ENCODE measurements at places on chromosomes 3 and 15. TPM values are rescaled to one million over a fixed set of nuclear protein-coding genes. Genes with fewer than 3 reads are reported as not detected.

CISH gene
- total RNA-seq, result 271 TPM

HTR3E gene
- not detected for total RNA-seq

ALDH1L1 gene
- total RNA-seq, result 0.48 TPM

TRIM59 gene
- 39.9 TPM for total RNA-seq

DNA sequence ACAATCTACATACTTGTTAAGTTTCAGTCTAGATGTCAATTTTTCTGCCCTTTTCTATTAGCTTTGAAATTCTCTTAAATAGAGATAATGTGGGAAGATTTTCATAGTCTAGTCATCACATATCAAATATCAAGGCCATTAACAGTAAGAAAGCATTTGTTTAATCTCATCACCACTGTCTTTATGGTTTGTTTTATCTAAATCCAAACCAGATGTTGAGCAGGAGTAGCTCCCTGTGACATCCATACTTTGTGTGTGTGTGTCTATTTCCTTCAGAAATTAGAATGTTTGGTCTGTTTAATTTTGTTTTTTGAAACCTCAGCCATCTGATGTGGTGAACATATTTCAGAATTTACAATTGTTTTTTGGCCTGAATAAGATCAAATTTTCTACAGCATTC lies 23.1 kb upstream of the GOLGA8B start:
- no peak for DNase-seq

GRCh38 chr3:121414924-121415323 lies 130.9 kb downstream of the POLQ start:
- DNase-seq, result no peak

DNA sequence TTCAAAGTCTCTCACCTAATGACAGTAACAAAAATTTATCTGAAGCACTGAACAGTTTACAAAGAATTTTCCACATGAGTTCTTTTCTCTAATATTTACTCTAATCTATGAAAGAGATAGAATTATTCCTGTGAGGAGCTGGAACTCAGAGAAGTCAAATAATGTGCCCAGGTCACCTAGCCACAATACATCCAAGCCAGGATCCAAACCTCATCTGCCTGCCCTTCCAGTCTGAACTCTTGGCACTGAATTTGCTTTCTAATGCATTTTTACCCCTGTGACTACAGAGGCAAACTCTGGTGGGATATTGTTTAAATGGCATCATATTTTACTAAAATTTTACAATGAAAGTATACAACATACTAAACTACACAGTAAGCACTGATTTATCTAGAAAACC lies 191.4 kb upstream of the RORA start:
- DNase-seq, result no peak

DNA sequence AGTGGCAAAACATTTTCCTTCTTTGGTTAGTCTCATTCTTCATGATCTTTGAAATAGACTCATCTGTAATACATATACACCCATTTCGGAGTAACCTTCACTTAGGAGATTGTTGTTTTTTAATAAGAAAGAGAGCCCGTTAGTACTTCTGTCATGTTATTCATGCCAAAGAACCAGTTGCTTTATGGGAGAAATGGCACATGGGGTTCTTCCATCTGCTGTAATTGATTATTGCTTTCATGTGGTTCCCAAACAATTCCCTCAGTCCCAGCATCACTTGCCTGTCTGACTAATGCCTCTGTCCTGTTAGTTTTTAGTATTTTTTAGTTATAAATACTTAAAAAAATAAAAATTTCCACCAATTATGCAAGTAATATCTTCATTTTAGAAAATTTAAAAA lies 33.8 kb upstream of the FAH start:
- DNase-seq, result no peak

Data from activated T-cell treated with anti-CD3 and anti-CD28 coated beads, Interleukin-2, amount 50 U/mL, for 72 hours (primary cell).